Naive thymus-derived CD8-positive, alpha-beta T cell (primary cell): ENCODE measurements at places on chromosomes 4 and X. TPM values are rescaled to one million over a fixed set of nuclear protein-coding genes. Genes with fewer than 3 reads are reported as not detected.

CDS1 gene
- total RNA-seq = 0.70 TPM

UCHL1 gene
- not detected for total RNA-seq

TEX13B gene
- not detected for total RNA-seq

- H3K4me3 ChIP-seq = no peak overlapping the region
- no peak for DNase-seq
- no peaks in the 10 kb centered on the region for H3K36me3 ChIP-seq
- no peak overlapping the region for H3K27ac ChIP-seq
- peaks cover 20% of the 10 kb centered on the region for H3K27me3 ChIP-seq
Observed at GRCh38 chr4:105591573-105591972, 39.2 kb downstream of the ARHGEF38 start.

- H3K4me1 ChIP-seq = peaks cover 6% of the 10 kb centered on the region
- no peak overlapping the region for H3K27ac ChIP-seq
- DNase-seq = no peak
Observed at GRCh38 chr4:102478186-102478585, 23.0 kb upstream of the NFKB1 start.

DNA sequence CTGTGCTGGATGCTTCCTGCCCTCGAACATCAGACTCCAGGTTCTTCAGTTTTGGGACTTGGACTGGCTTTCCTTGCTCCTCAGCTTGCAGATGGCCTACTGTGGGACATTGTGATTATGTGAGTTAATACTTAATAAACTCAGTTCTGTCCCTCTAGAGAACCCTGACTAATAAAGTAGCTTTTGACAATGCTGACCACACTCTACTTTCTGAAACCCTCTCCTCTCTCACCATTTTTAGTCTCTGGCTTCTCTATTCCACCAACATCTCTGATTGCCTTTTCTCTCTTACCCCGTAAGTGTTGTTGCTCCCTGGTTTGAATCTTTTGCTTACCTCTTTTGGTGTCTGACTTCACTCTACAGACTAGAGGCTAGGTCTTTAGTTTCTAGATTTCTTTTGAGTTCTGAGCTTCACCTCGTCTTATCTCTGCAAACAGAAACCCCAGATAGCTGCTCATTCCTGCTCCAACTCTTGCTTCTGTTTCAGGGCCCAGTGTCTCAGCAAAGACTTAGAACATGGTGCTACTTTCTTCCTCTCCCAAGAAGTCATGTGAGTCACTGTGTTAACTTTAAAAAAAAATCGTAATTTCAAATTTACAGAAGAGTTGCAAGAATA lies 11.4 kb downstream of the TMSB4X start:
- no peaks in the 10 kb centered on the region for H3K36me3 ChIP-seq
- H3K4me1 ChIP-seq = peaks cover 25% of the 10 kb centered on the region
- peak overlapping the region; percentile 59 for H3K4me3 ChIP-seq
- peak overlapping the region; percentile 93 for H3K27ac ChIP-seq

GRCh38 chr4:155911905-155912304 lies 8.4 kb downstream of the TDO2 start:
- peaks cover 4% of the 10 kb centered on the region for H3K27me3 ChIP-seq
- no peaks in the 10 kb centered on the region for H3K4me1 ChIP-seq
- no peak for DNase-seq
- H3K4me3 ChIP-seq = no peak overlapping the region
- H3K36me3 ChIP-seq = no peaks in the 10 kb centered on the region
- H3K27ac ChIP-seq = no peak overlapping the region

DNA sequence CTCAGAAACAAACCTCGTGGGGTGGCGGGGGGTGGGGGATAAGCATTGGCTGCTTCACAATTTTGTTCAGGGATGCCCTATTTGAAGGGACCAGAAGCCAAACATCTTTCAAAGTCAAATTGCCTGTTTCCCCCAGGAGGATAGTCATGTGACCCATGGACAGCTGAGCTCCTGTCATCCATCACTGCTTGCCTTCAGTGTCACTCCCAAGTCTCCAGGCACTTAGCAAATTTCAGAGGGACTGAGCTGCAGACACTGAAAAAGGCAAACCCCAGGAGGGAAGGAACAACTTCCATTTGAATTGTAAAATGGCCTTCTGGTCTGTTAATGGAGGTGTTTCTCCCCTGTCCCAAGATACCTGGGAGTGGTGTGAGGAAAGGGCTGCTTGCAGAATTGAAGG lies 73.4 kb downstream of the FRMPD3 start:
- H3K36me3 ChIP-seq = no peaks in the 10 kb centered on the region
- H3K4me3 ChIP-seq = no peak overlapping the region
- no peaks in the 10 kb centered on the region for H3K4me1 ChIP-seq
- no peak overlapping the region for H3K27ac ChIP-seq
- DNase-seq = no peak
- peaks cover 4% of the 10 kb centered on the region for H3K27me3 ChIP-seq

DNA sequence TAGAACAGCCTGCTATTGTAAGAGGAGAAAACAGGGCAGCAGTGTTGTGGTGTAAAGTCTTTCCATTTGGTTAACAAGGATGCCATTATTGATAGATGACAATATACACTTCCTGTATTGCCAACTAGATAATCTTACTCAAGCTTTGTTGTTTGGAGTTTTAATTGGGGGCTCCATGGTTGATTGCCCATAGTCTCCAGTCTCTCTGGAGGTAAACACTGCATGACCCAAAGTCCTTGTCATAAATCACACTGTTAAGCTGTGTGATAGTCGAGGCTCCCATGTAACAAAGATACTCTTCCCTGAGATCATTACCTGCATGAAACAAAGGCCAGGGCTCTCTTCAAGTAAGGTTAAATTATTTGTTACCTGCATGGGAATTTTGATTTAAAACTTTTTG lies 394.6 kb downstream of the C4orf33 start:
- H3K27me3 ChIP-seq = no peaks in the 10 kb centered on the region
- no peak for DNase-seq
- no peaks in the 10 kb centered on the region for H3K36me3 ChIP-seq
- H3K4me1 ChIP-seq = no peaks in the 10 kb centered on the region
- no peak overlapping the region for H3K4me3 ChIP-seq
- no peak overlapping the region for H3K27ac ChIP-seq

DNA sequence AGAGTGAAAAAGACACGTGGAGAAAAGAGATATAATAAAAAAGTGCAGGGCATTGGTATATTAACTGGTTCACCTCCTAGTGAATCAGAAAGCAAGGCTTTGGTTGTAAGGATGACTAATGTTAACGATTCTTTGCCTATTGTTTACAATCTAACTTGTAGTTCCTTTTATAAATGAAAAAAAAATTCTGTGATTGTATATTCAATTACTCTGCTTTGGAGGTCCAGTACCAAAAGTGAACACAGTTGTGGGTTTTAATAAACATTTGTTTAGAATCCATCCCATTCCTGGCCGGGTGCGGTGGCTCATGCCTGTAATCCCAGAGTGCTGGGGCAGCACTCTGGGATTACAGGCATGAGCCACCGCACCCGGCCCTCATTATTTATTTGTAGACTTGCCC lies 36.9 kb upstream of the PRSS12 start:
- peaks cover 6% of the 10 kb centered on the region for H3K27me3 ChIP-seq
- no peaks in the 10 kb centered on the region for H3K4me1 ChIP-seq

DNA sequence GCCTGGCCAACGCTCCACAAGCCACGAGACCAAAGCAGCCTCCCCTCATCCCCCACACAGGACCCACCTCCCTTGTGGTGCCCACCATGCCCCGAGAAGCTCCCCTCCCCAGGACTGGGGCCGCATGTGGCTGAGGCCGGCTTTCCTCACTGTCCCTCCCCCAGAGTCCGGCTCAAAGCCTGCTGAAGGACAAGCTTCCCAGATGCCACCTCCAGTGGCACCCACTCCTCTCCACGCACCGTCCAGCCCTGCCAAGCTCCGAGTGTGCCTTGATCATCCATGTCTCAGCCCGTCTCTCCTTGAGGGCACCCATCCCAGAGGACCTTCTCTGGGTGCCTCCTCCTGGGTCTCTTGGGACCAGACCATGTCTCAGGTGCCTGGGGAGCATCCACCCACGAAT lies 58.8 kb upstream of the MXD4 start:
- H3K27ac ChIP-seq = no peak overlapping the region
- no peak overlapping the region for H3K4me3 ChIP-seq
- H3K36me3 ChIP-seq = no peaks in the 10 kb centered on the region
- no peaks in the 10 kb centered on the region for H3K27me3 ChIP-seq
